ENCODE measurements at places on chromosomes 6 and 20.

DNA sequence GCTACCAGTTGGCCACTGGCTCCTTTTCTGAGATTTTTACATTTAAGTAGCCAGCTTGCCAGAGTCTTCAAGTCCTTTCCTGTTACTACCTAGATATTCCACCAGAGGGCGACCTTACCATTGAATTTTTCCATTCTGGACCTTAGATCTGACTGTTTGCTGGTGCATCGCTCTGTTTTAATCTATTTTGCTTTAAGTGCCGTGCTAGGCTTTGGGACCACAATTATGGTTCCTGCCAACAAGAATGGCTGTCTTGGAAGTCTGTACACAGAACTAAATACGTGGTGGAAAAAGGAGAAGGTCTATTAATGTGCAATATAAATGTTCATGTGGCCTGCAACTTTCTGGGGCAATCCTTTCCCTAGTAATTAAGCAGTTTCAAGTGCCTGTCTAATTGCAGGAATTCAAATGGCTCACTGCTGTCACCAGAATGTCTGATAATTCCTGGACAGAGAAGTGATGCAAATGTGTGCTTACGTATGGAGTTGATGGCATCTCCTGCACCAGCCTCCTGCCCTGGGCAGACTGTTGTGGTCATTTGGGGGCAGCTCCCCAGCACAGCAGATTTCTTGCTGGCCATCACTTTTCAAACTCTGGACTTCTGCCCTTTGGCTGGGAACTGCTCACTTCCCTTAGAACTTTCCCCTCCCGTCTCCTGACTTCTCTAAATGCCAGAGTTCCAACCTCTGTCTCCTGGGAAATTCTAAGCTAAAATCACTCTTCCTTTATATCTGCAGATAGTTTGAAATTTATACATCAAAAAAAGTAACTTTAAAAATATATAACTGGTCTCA lies 5.6 kb upstream of the HLA-DOA start:
- DNase-seq = peak; percentile 73

DNA sequence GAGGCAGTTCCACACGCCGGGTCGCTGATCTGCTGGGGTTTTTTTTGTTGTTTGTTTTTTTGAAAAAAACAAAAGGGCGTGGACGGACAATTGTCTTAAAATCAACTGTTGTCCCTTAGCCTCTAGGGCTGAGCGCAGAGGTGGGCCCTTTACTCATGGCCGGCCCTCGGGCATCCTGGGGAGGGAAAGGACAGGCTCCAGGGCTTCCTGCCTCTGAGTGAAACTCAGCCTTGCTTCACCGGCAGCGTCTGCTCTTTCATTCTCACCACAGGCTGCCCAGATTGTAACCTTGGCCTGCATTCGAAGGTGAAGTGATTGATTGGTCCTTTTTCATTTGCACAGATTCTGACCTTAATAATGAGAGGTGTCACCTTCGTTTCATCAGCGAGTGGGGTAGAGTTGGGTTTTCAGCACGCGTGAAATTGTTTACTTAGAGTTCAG lies 797 bp downstream of the SMIM13 start:
- DNase-seq = no peak

GRCh38 chr6:100257793-100258395 lies 206.8 kb downstream of the SIM1 start:
- DNase-seq = peak; percentile 15

GRCh38 chr20:46872328-46873211 lies 22.1 kb upstream of the EYA2 start:
- DNase-seq = no peak

GRCh38 chr20:6654513-6655252 lies 112.8 kb upstream of the BMP2 start:
- no peak for DNase-seq

DNA sequence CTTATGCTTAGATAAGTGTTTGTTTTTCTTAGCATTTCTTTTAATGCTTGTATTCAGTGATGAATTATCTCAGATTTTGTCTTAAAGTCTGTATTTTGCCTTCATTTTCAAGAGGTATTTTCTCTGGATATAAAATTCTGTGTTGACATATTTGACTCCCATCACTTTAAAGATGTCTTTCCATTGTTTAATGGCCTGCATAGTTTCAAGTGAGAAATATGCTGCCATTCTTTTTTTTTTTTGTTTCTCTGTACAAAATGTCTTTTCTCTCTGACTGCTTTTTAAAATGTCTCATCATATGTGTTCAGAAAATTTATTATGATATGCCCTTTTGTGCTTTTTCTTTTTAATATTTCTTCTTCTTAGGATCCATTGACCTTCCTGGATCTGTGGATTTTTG lies 578.0 kb upstream of the NOX3 start:
- no peak for DNase-seq

- no peak for DNase-seq
These were observed 23.9 kb upstream of the AHI1 start for GRCh38 chr6:135521431-135521830.

DNA sequence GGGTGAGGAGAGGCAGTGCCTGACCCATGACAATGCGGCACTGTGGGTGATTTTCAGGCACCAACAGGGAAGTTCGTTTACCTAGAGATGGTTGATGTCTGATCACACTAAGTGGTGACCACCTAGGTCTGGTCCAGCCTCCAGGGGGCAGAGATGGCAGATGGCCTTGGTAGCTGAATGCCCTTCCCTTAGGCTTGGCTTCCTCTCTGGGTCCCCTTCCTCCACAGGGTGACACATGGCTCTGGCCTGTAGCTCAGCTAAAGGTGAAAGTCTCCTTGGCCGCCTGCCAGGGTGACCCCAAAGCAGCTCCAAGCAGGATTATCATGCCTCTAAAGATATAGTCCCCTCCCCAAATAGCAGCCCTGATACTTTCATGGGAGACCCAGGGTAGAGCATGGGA lies 6.4 kb downstream of the GDAP1L1 start:
- DNase-seq = no peak

DNA sequence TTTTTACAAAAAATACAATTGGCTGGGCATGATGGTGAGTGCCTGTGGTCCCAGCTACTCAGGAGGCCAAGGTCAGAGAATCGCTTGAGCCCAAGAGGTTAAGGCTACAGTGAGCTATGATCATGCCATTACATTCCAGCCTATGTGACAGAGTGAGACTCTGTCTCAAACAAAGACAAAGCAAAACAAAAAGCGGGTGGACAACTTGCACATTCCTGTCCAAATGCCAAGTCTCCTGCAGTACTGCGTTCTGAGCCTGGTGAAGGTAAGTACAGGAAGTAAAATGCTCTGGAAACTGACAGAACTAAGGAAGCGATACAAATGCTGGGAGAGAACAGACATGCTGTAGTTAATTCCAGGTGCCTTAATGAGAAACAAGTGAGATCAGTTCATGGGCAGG lies 20.4 kb upstream of the TMEM242 start:
- no peak for DNase-seq

DNA sequence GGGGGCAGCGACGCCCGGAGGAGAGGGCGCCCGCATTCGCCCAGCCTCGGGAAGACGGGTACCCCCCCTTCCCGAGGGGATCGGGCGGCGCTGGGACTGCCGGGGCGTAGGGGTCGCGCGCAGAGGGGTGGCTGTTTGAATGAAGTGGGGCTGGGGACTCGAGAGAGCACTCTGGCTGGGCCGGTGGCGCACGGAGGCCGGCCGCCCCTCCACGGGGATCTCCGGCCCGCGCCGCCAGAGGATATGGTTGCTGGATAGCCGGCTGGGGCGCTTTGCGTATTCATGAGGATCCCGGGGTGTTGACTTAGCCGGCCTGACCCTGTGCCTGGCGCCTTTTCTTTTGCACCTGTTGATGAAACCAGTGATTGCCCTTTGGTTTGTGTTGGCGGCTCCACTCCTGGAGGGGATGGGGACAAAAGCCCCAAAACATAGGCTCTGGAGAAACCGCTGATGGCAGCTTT lies 469 bp downstream of the SYNJ2 start:
- no peak for DNase-seq

GRCh38 chr6:20085817-20086216 lies 126.5 kb downstream of the MBOAT1 start:
- DNase-seq = no peak

DNA sequence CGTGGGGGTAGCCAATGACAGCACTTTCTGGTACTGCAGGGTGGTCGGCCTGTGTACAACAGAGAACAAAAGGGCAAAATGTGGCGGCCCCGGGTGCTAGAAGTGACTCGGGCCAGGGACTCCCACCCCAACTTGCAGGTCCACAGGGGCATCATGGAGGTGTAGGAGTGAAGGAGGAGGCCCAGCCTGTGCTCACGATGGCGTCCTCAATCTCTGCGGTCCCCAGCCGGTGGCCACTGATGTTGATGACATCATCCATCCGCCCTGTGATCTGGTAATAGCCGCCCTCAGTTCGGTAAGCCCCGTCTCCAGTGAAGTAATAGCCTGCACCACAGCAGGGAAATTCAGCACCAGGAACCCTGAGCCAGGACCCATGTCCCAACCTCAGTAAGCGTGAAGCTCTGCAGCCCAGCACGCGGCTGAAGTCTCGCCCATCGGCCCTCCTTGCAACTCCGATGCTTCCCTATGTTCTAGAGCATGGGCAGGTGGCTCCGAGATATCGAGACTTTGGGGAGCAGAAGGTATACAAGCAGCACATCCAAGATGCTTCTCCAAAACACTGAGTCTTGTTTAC lies 20.2 kb upstream of the APMAP start:
- DNase-seq = no peak

GRCh38 chr20:2353231-2353630 lies 27.5 kb upstream of the TGM6 start:
- DNase-seq = no peak

Data from AG04450 (cell line).